ENCODE measurements at places on chromosomes 12 and 14. TPM values are rescaled to one million over a fixed set of nuclear protein-coding genes. Genes with fewer than 3 reads are reported as not detected.

Gene KRT79
- not detected for total RNA-seq

Gene C1R
- total RNA-seq: 1.4 TPM

Gene GLIPR1L2
- total RNA-seq: 0.10 TPM

Gene SMIM41
- 0.42 TPM for total RNA-seq

Gene KICS2
- total RNA-seq: 22.1 TPM

Gene JAG2
- 0.42 TPM for total RNA-seq

Gene HOXC4
- 0.42 TPM for total RNA-seq

Gene LGMN
- 8.4 TPM for total RNA-seq

Gene CD69
- total RNA-seq: 2,627 TPM

Data from mononuclear cell (primary cell).